ENCODE measurements at places on chromosomes 11 and 22. TPM values are rescaled to one million over a fixed set of nuclear protein-coding genes. Genes with fewer than 3 reads are reported as not detected.

DNA sequence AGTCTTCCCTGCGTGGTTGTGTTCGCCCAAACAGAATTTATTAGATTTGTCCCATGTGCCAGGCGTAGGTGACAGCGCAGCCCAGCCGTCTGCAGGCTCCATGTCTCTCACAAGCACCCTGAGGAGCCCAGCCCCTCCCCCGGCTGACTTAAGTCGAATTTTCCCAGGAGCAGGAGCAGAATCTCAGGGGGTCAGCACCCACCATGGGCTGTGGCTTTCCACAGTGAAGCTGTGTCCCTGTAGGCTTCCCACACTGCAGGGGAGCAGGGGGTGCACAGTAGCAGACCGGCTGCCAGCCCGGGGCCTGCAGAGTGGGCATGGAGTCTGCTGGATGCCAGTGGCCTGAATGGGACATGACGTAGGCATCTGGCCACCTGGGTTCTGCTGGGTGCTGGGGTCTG is 16.0 kb downstream of the PARVG start:
- DNase-seq = no peak

- DNase-seq = no peak
Observed at GRCh38 chr11:10524471-10524870, 16.5 kb downstream of the RNF141 start.

- no peak for DNase-seq
Observed at GRCh38 chr11:47923667-47924066, 56.7 kb upstream of the PTPRJ start.

Gene OR10A2
- not detected for total RNA-seq

- DNase-seq = no peak
Observed at GRCh38 chr11:19352072-19352770, 111.5 kb upstream of the E2F8 start.

Gene ISX
- total RNA-seq = not detected

DNA sequence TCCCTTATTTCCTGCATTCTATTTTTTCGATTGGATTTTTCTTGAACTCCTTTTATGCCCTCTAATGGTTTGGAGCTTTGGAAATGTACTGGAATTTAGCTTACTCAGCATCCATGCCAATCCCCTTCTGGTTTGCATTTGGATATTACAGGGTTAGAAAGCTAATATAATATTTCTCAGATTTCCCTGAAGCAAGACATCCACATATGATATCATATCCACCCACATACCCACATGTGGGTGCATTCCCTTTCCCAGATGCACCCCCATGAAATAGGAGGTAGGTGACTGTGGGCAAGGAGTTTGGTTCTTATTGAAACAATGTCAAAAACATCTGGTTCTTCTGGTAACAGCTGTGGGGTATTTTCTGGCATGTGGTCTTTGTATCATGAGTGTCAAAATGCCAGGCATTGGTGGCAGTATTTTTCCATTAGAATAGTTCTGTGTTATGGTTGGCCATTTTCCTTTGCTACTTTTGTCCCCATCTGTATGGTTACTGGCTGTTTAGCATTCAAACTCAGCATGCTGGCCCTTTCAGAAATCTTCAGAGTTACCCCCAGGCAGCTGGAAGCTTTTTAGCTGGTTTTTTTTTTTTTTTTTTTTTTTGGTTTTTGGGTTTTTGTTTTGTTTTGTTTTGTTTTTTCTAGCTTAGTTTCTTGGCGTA is 32.7 kb upstream of the DDX10 start:
- DNase-seq = no peak
